ENCODE measurements at places on chromosomes 4 and X.

GRCh38 chrX:129640737-129641136, 14.0 kb downstream of the APLN start:
- no peak for DNase-seq
- H3K27ac ChIP-seq: no peak overlapping the region
- no peak overlapping the region for H3K4me3 ChIP-seq
- no peaks in the 10 kb centered on the region for H3K4me1 ChIP-seq
- no peaks in the 10 kb centered on the region for H3K36me3 ChIP-seq
- no peaks in the 10 kb centered on the region for H3K27me3 ChIP-seq

- H3K27ac ChIP-seq: no peak overlapping the region
- no peaks in the 10 kb centered on the region for H3K27me3 ChIP-seq
- no peak overlapping the region for H3K4me3 ChIP-seq
- no peak for DNase-seq
- H3K4me1 ChIP-seq: no peaks in the 10 kb centered on the region
- no peaks in the 10 kb centered on the region for H3K36me3 ChIP-seq
These were observed 66.7 kb downstream of the CNKSR2 start for GRCh38 chrX:21440911-21441310.

- DNase-seq: no peak
- peak overlapping the region; percentile 8 for H3K4me3 ChIP-seq
- no peaks in the 10 kb centered on the region for H3K27me3 ChIP-seq
- H3K36me3 ChIP-seq: no peaks in the 10 kb centered on the region
- peak overlapping the region; percentile 9 for H3K27ac ChIP-seq
These were observed 3.5 kb downstream of the TMEM154 start for GRCh38 chr4:152676052-152676854.

GRCh38 chrX:100687546-100687945, 43.5 kb downstream of the SRPX2 start:
- no peak overlapping the region for H3K27ac ChIP-seq
- no peak for DNase-seq
- H3K36me3 ChIP-seq: no peaks in the 10 kb centered on the region
- no peak overlapping the region for H3K4me3 ChIP-seq

- H3K4me1 ChIP-seq: no peaks in the 10 kb centered on the region
- no peaks in the 10 kb centered on the region for H3K36me3 ChIP-seq
- no peak for DNase-seq
- no peak overlapping the region for H3K4me3 ChIP-seq
These were observed 2.0 kb downstream of the ANXA3 start for GRCh38 chr4:78553529-78554060.
